Stimulated activated CD4-positive, alpha-beta T cell treated with anti-CD3 and anti-CD28 coated beads, TNF-alpha, amount 100 ng/mL, for 4 hours (primary cell): ENCODE measurements at places on chromosomes 3 and 15.

DNA sequence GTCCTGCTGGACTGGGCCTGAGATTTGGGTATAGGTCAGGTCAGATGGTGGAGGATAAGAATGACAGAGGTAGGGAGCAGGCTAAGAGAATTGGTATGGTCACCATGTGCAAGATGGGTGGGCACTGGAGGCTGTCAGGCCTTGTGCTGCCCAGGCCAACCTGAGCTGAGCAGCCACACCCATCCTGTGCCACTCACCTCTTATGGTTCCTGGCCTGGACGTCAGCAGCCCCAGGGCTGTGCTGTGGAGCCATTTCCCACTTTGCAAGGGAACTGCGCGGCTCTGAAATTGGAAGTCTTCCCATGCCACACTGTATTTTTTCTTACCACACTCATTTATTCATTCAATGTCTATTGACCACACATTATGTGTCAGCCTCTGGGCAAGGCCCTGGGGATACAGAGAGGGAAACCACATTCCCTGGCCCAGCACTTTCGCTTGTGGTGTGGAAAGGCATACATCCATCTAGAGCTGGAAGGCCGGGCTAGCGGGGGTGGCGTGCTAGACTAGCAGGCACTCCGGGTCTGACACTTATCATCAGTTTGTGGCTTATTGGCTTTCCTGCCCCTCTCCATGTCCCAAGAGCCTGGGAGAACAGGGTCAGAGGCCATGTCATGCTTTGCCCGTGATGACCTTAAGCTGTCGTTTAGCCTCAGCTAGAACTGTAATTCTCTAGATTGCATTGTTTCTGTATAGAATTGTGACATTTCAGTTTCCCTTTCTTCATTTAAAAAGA lies 51.1 kb upstream of the POLG start:
- no peak for DNase-seq

DNA sequence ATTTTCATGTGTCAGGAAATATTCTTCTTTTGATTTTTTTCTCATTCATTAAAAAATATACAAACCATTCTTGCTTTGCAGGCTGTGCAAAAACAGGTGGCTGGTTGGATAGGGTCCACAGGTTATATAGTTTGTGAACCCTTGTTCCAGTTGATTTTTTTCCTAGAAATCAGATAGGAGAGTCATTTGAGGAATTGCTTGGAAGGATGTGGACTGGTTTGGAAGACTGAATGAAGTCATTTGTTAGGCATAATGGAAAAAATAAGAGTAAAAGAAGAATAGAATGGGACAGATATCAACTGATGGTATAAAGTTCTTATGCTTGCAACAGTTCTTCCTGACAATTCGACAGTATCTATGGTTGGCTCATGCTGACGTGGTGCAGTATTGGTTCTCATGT lies 189.4 kb downstream of the PTPRG start:
- DNase-seq = no peak

DNA sequence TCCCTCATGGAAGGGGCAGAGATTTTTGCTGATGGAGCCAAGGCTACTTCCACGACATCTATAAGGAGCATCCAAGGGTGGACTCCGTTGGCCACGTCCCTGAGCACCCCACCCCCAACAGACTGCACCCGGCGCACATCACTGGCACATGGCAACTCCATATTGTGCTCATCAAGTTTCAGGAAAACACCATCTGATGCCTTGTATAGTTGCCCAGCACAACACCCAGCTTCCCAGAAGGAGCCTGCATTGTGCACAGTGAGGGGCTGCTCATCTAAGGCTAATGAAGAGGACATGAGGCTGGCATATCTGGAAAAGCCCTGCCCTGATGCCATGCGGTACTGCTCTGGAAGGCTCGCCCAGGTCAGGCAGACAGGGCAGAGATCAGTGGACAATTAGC lies 15.0 kb upstream of the CACNA2D2 start:
- no peak for DNase-seq

DNA sequence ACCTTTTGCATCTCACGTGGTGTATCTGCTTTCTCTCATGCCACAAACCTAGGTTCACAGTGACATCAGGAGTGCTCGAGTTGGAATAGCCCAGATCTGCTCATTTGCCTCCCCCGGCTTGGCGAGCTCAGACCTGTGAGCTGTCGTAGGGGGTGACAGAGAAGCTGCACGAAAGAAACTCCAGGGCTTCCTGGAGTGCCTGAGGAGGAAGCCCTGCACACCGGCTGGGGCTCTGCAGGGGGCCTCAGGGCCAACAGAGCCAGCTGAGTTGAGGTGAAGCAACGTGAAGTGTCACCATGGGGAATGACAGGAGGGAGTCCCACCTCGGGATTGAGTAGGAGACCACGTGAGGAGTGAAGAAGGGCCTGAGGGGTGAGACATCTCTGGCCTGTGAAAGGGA lies 62.5 kb downstream of the RPN1 start:
- no peak for DNase-seq

GRCh38 chr15:65936282-65936681 lies 67.0 kb downstream of the RAB11A start:
- no peak for DNase-seq

DNA sequence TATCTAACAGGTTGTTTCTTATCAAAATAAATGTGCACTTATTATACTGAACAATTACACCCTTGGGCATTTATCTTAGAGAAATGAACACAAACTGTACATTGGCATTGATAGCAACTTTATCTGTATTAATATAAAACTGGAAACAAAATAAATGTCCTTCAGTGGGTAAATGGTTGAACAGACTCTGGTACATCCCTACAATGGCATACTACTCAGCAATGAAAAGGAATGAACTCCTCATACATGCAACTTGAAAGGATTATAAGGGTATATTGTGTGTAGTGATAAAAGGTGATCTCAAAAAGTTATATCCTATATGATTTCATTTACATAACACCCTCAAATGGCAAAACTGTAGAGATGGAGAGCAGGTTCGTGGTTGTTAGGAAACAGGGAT lies 23.7 kb upstream of the DLG1 start:
- no peak for DNase-seq

- DNase-seq = no peak
Observed at GRCh38 chr3:67648229-67648628, 6.2 kb downstream of the SUCLG2 start.

GRCh38 chr3:194231929-194232832 lies 96.2 kb downstream of the HES1 start:
- DNase-seq = no peak

GRCh38 chr15:66700412-66700801 lies 1.6 kb upstream of the SMAD6 start:
- DNase-seq = no peak

- no peak for DNase-seq
Observed at GRCh38 chr3:42805141-42805821, 991 bp upstream of the HIGD1A start.

- DNase-seq = no peak
Observed at GRCh38 chr3:79973482-79973881, 205.7 kb upstream of the ROBO1 start.

GRCh38 chr3:15942462-15942861 lies 144.7 kb upstream of the ANKRD28 start:
- no peak for DNase-seq

GRCh38 chr15:28904541-28905315 lies 19.0 kb downstream of the APBA2 start:
- DNase-seq = no peak

- no peak for DNase-seq
Observed at GRCh38 chr3:3200632-3201212, 21.2 kb upstream of the CRBN start.

GRCh38 chr3:30502051-30502741 lies 104.2 kb upstream of the TGFBR2 start:
- no peak for DNase-seq
